ENCODE measurements at places on chromosomes 1 and 21.
A peak's percentile ranks its signal among the peaks of the same experiment; 100 is the strongest.

- DNase-seq, result no peak
Observed at GRCh38 chr21:36698981-36699545, at the start of gene SIM2. Gene SIM2 (plus strand): TSS chr21:36699115. CDS start chr21:36699747, 632 bp downstream.

DNA sequence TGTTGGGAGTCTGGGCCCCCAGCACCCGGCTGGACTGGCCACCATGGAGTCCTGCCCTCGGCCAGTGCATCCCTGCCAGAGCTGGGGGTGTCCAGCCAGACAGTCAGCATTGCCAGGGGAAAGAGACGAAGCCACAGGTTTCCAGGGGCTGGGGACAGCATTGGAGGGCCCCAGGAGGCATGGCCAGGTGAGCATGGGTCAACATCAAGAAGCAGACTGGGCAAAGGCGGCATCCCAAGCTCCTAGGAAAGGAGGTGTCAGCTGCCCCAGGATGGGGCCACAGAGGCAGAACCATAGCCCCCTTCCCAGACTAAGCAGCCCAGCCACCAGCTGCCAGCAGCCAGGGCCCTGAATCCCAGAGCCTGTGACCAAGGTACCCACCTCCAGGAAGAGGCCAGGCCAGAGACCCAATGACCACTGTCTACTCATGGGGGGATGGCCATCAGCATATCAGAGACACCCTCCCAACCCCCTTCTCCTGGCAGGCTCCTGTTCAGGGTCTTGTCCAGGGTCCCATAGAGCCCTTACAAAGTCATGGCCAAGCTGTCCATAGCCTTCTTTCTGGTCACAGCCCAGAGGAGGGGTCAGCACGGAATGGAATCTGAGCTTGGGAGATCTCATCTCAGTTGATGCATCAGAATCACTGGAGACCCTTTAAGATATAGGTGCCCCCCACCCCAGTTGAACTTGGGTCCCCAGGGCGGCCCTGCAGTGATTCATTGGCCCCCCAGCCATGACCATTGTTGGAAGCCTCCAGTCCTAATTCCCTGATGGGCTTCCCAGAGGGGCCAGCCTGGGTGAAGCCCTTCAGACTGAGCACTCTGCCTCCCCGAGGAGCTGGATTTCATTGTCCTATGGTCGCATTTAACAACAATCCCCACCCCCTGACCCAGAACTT is 32.5 kb downstream of the WNT3A start:
- no peak for DNase-seq

- DNase-seq, result no peak
Observed at GRCh38 chr1:113654883-113655282, 104.4 kb downstream of the PHTF1 start.

- no peak for DNase-seq
Observed at GRCh38 chr21:28734522-28735175, 258.0 kb downstream of the LTN1 start.

- no peak for DNase-seq
Observed at GRCh38 chr1:53073287-53073686, 11.3 kb downstream of the PODN start.

DNA sequence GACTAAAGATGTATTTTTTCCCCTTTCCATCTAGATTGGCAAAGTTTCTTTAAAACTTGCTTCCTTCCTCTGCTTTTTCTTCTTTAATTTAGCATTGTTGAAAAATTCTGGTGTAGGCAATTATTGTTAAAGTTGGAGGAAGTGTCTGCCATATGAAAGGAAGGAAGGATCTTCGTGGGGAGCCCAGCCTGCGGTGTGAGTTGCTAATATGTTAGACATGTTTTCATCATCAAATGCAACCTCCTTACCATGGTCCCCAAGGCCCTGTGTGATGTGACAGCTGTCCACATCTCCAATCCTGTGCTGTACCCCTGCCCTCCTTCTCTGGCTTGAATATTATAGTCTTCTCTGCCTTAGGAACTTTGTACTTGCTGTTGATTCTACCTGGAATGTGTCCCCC is 81.0 kb upstream of the ZBTB18 start:
- DNase-seq, result no peak

GRCh38 chr1:167431261-167431908 is 86.9 kb downstream of the CD247 start:
- no peak for DNase-seq

DNA sequence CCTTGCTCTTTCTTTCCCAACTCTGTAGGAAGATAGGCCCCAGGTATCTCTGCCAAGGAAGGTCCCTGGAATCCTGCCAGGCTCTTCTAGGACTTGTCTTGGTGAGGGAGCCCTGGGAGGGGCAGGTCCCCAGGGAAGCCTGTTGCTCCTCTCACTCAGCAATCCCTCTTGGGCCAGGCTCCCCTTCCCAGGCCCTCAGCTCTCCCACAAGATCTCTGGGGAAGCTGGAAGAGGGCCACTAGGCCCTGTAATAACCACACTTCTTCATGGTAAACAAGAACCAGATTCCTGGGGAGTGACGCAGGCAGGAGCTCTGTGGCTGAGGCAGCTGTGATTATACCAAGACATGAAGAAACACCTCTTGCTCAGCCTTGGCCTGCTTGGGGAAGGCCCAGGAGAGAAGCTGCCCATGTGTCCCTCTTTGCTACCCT is 9.9 kb upstream of the MAPKAPK2 start:
- DNase-seq, result no peak

DNA sequence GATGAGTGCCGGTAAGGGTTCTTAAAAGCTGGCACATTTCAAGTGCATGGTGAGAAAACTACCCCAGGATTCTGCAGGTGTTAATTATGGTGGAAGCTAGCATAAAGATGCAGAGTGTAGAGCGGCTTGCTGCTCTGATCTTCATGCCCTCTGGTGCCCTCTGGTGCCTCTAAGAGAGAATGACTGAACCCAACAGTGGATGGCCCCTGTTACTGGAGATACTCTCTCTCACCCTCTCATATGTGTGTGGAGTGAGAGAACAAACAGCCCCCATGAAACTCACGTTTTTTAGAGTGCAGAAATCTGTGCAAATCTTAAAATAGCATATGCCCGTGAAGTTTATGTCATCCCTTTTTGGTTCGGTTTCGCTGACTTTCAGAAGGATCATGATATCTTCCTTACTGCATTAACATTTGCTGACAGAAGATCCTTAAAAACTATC is 90.0 kb downstream of the GRIK1 start:
- peak; percentile 5 for DNase-seq

DNA sequence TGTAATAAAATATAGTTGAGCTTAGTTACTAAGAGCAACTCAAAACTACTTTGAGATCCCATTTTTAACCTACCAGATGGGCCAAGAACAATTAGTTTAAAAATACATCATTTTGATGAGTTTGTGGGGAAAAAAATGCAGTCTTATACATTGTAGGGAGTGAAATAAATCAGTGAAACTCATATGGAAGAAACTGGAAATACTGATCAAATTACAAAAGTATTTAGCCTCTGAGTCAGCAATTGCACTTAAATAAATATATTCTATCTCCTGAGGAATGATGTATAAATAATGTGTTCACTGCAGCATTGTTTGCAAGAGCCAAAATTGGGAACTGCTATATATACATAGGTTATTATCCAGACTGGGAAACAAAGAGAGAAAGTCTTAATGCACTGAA is 4.6 kb upstream of the SMCP start:
- no peak for DNase-seq

GRCh38 chr1:239044829-239045228 is 341.5 kb upstream of the CHRM3 start:
- no peak for DNase-seq

GRCh38 chr21:42049578-42050430 is 21.3 kb upstream of the UMODL1 start:
- DNase-seq, result no peak

Data from activated naive CD4-positive, alpha-beta T cell (primary cell).